HCT116 (cell line): ENCODE measurements at places on chromosomes 1 and 21.

DNA sequence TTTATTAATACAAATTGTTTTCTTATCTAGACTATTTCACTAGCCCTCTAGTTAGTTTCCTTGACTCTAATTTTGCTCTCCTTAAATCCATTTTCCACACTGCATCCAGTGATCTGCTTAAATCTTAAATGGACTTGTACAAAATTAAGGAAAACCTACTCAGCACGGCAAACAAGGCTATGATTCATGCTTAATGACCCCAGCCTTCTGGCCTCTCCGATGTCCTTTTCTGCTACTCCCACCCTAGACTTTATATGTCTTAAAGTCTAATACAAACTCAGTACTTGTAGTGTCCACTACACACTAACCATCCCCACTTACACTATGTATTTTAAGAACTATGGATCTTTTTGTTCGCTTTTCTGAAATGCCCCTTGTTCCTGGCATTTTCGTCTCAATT is 2.2 kb downstream of the TMED5 start:
- DNase-seq, result no peak
- no peaks in the 10 kb centered on the region; the same call in 1 of the 2 replicates for H3K4me1 ChIP-seq
- no peaks in the 10 kb centered on the region for H3K36me3 ChIP-seq
- H3K27ac ChIP-seq, result no peak overlapping the region

GRCh38 chr1:235625340-235625739 is 24.2 kb downstream of the GNG4 start:
- no peak overlapping the region for H3K27ac ChIP-seq
- no peak overlapping the region for H3K4me3 ChIP-seq
- peaks cover 3% of the 10 kb centered on the region; the same call in 1 of the 2 replicates for H3K4me1 ChIP-seq
- H3K27me3 ChIP-seq, result no peaks in the 10 kb centered on the region
- no peak for DNase-seq

DNA sequence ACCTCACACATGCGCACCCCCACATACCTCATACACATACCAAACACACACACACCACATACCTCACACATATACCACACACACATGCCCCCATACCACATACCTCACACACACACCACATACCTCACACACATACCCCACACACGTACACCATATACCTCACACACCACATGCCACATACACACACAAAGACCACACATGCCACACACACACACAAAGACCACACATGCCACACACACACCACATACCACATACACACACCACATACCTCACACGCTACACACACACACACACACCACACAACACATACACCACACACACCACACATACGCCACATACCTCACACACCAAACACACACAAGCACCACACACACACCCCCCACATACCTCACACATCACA is 30.0 kb downstream of the HIVEP3 start:
- H3K36me3 ChIP-seq, result no peaks in the 10 kb centered on the region
- no peaks in the 10 kb centered on the region for H3K27me3 ChIP-seq
- no peak overlapping the region for H3K27ac ChIP-seq
- no peak for DNase-seq
- H3K4me3 ChIP-seq, result no peak overlapping the region
- peaks cover 16% of the 10 kb centered on the region; the same call in 1 of the 2 replicates for H3K4me1 ChIP-seq

GRCh38 chr1:164667600-164667999 is 108.6 kb downstream of the PBX1 start:
- no peak for DNase-seq
- no peak overlapping the region for H3K27ac ChIP-seq
- peaks cover 15% of the 10 kb centered on the region; the same call in 1 of the 2 replicates for H3K4me1 ChIP-seq
- no peaks in the 10 kb centered on the region for H3K27me3 ChIP-seq
- H3K4me3 ChIP-seq, result no peak overlapping the region

DNA sequence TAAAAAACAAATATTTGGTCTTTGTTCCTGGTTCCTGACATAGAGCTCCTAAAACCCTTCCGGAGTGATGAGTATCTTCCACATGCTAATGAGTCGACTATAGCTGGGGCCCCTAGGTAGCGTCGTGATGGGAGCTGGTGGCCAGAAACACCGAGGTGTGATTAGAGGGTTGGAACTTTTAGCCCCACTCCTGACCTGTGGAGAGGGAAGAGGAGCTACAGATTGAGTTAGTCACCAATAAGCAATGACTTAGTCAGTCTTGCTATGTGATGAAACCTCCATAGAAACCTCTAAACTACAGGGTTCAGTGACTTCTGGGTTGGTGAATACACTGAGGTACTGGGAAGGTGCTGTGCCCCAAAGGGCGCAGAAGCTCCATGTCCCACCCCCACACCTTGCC is 30.1 kb upstream of the PLD5 start:
- H3K27me3 ChIP-seq, result no peaks in the 10 kb centered on the region
- H3K27ac ChIP-seq, result no peak overlapping the region
- no peak for DNase-seq
- no peaks in the 10 kb centered on the region for H3K36me3 ChIP-seq
- no peak overlapping the region for H3K4me3 ChIP-seq
